ENCODE measurements at places on chromosomes 2 and 18.

GRCh38 chr2:240399419-240400324 is 35.8 kb upstream of the GPC1 start:
- DNase-seq, result peak; percentile 39
- no peaks in the 10 kb centered on the region for H3K36me3 ChIP-seq
- H3K27me3 ChIP-seq, result no peaks in the 10 kb centered on the region

DNA sequence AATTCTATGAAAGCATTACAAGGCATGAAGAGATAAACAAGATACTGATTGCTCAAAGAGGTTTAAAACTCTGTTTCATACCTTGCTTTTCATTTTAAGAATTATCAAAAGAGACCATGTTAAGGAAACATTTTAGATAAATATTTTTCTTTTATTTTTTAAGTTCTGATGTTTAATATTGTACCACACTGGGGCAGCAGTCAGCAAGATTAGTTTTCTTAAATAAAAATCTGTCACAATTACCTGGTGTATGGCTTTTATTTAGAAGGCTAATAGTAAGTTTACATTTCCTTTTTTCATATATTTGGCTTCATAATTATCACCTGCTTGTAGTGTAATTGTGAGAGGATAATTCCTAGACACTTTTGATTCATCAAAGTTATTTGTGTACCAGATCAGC is 46.4 kb downstream of the ZNF804A start:
- no peaks in the 10 kb centered on the region for H3K27me3 ChIP-seq
- H3K27ac ChIP-seq, result no peak overlapping the region
- DNase-seq, result no peak
- no peak overlapping the region for H3K4me3 ChIP-seq
- H3K4me1 ChIP-seq, result no peaks in the 10 kb centered on the region
- no peaks in the 10 kb centered on the region for H3K36me3 ChIP-seq

- H3K27ac ChIP-seq, result no peak overlapping the region
- H3K36me3 ChIP-seq, result no peaks in the 10 kb centered on the region
- H3K4me1 ChIP-seq, result peaks cover 23% of the 10 kb centered on the region
- H3K27me3 ChIP-seq, result no peaks in the 10 kb centered on the region
These were observed 34.0 kb downstream of the TSHZ1 start for GRCh38 chr18:75244351-75245313.

DNA sequence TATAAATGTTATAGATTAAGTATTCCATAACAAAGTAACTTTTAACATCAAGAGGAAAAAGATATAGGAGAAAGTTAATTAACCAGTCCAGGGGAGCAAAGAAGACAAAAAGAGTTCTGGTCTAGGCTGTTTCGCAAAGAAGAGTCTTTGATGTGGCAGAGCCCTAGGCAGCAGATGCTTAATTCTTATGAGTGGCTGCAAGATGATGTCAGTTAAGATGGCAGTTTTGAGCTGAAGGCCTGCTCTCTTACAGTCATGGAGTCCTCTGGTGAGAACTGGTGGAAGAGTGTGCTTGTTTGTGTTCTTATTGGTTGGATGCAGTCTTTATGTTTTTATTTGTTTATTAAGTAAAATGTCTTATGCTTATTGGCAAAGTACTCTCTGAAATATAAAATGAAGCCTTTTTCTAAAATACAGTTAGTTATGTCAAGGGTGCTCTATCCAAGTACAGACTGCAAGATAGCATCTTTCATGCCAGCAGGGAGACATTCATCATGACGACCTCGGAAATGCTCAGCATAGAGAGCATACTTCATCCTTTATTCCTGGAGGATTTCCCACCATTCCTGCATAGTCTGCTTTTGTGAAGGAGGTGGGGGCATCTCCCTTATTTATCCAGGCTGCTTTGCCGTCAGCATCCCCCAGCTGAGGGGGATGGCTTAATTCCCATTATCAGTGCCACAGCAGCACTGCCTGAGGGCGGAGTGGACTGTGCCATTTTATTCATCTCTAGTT is 38.9 kb upstream of the SERPINE2 start:
- H3K27ac ChIP-seq, result no peak overlapping the region
- DNase-seq, result no peak
- H3K4me1 ChIP-seq, result no peaks in the 10 kb centered on the region

- H3K36me3 ChIP-seq, result no peaks in the 10 kb centered on the region
- no peak for DNase-seq
- 0 out of 2 replicates have a peak overlapping the region, but pooled peaks have one; percentile 17 for H3K27ac ChIP-seq
- H3K4me3 ChIP-seq, result no peak overlapping the region
These were observed 31.5 kb downstream of the DOCK10 start for GRCh38 chr2:225010804-225011203.

DNA sequence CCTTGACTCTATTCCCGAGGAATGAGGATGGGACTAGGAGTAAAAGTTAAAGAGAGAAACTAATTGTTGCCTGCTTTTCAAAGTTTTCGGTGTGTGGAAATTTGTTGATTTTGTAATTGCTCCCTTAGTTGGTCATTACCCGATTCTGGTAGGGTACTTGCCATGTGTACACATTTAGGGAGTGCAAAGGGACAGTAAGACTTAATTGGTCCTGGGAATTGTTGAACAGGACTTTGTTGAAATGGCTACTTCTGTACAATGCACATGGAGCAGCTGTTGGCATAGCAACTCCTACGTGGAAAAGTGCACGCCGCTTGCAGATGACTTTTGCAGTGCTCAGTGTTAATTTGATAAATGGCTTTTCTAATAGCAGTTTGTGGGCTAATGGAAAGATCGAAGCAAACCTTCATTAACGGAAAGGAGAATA is 22.9 kb downstream of the EPAS1 start:
- H3K36me3 ChIP-seq, result peaks cover 4% of the 10 kb centered on the region
- no peak for DNase-seq
- H3K27ac ChIP-seq, result no peak overlapping the region
- H3K27me3 ChIP-seq, result no peaks in the 10 kb centered on the region
- H3K4me3 ChIP-seq, result no peak overlapping the region

GRCh38 chr18:62585274-62586150 is 62.7 kb downstream of the ZCCHC2 start:
- peaks cover 5% of the 10 kb centered on the region for H3K27me3 ChIP-seq
- H3K36me3 ChIP-seq, result no peaks in the 10 kb centered on the region
- H3K27ac ChIP-seq, result no peak overlapping the region
- no peak for DNase-seq

DNA sequence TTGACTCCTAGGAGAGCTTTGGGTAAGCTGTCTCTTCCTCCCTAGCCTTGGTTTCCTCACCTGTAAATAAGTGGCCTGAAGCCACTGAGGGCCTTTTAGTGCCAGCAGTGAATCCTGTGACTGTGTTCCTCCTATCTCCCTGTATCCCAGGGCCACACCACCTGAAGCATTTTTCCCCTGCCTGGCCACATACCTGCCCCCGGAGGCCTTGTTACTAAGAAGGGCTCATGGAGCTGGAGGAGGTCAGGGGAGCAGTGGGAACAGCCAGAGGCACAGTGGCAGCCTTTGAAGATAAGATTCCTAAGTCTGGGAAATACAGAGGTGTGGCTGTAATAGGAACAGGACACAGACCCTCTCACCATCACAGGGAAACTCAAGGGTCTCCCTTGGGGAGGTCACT is 162.4 kb downstream of the SMAD7 start:
- H3K27ac ChIP-seq, result no peak overlapping the region
- H3K27me3 ChIP-seq, result no peaks in the 10 kb centered on the region
- no peak for DNase-seq
- no peak overlapping the region for H3K4me3 ChIP-seq
- no peaks in the 10 kb centered on the region for H3K4me1 ChIP-seq
- H3K36me3 ChIP-seq, result peaks cover 97% of the 10 kb centered on the region

- no peaks in the 10 kb centered on the region for H3K36me3 ChIP-seq
- H3K4me3 ChIP-seq, result no peak overlapping the region
- DNase-seq, result no peak
- H3K27me3 ChIP-seq, result 0 out of 2 replicates have a peak, but pooled peaks cover 6% of the 10 kb centered on the region
These were observed 92.6 kb upstream of the LGALSL start for GRCh38 chr2:64361151-64361938.

- DNase-seq, result no peak
- H3K27me3 ChIP-seq, result no peaks in the 10 kb centered on the region
- no peaks in the 10 kb centered on the region for H3K36me3 ChIP-seq
- H3K4me3 ChIP-seq, result no peak overlapping the region
- no peak overlapping the region for H3K27ac ChIP-seq
These were observed 332.9 kb upstream of the DDX18 start for GRCh38 chr2:117481608-117482007.

- DNase-seq, result no peak
- no peaks in the 10 kb centered on the region for H3K4me1 ChIP-seq
- no peaks in the 10 kb centered on the region for H3K27me3 ChIP-seq
- H3K27ac ChIP-seq, result no peak overlapping the region
- H3K4me3 ChIP-seq, result no peak overlapping the region
These were observed 325.4 kb upstream of the LINC00305 start for GRCh38 chr18:64474255-64474654.

DNA sequence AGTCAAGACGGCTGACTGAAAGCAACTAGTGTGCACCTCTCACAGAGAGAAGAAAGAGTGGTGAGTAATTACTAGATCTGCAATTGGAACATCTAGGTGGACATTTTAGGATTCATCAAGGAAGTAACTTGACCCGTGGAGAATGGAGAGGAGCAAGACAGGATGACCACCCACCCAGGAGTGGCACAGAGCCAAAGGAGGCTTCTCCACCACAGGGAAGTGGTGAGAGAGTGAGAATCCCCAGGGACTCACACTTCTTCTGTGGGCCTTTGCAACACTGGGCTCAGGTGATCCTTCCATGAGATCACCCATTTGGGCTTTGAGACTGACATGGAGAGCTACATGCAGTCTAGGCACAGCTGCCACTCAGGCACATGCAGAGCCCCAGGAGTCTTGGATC is 132.8 kb upstream of the GALNT5 start:
- H3K36me3 ChIP-seq, result no peaks in the 10 kb centered on the region
- H3K27me3 ChIP-seq, result no peaks in the 10 kb centered on the region
- no peaks in the 10 kb centered on the region for H3K4me1 ChIP-seq
- H3K4me3 ChIP-seq, result no peak overlapping the region
- DNase-seq, result no peak

DNA sequence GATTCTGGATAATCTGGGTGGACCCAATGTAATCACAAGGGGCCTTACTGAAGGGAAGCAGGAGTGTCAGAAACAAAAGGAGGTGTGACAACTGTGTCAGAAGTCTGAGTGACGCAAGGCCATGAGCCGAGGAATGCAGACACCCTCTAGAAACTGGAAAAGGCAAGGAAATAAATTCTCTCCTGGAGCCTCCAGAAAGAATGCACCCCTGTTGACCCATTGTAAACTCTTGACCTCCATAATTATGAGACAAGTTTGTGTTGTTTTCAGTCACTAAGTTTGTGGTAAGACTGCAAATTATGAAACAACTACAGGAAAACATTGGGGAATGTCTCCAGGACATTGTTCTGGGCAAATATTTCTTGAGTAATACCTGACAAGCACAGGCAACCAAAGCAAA is 47.3 kb upstream of the B3GNT7 start:
- H3K4me1 ChIP-seq, result no peaks in the 10 kb centered on the region
- DNase-seq, result no peak
- H3K27ac ChIP-seq, result no peak overlapping the region
- H3K36me3 ChIP-seq, result no peaks in the 10 kb centered on the region
- H3K27me3 ChIP-seq, result no peaks in the 10 kb centered on the region

DNA sequence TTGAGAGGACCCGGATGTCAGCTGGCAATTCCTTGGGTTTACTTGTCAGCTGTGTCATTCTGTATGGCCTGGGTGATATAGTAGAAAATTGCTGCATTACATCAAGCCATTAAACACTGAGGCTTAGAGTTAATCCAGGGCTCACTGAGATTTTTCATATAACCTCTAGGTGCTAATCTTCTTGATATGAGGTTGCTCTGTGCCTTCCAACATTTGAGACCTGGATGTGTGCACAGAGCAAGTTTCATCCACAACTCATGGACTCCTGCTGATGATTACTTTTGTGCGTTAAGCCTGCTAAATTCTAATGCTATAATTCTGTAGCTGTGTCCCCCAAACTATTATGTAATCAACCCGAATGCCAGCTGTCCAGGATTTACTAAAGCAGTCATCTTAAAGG is 178.4 kb upstream of the CDH20 start:
- no peak for DNase-seq
- no peaks in the 10 kb centered on the region for H3K4me1 ChIP-seq
- H3K27me3 ChIP-seq, result no peaks in the 10 kb centered on the region
- H3K27ac ChIP-seq, result no peak overlapping the region

- H3K4me1 ChIP-seq, result peaks cover 41% of the 10 kb centered on the region
- no peaks in the 10 kb centered on the region for H3K36me3 ChIP-seq
- H3K27ac ChIP-seq, result no peak overlapping the region
- DNase-seq, result no peak
- no peak overlapping the region for H3K4me3 ChIP-seq
These were observed 85.4 kb upstream of the TMEM18 start for GRCh38 chr2:762646-763045.

- no peak for DNase-seq
- no peaks in the 10 kb centered on the region for H3K27me3 ChIP-seq
- H3K4me1 ChIP-seq, result no peaks in the 10 kb centered on the region
- H3K4me3 ChIP-seq, result no peak overlapping the region
- H3K27ac ChIP-seq, result no peak overlapping the region
These were observed 162.3 kb upstream of the CCDC68 start for GRCh38 chr18:55121397-55122170.

GRCh38 chr2:11375025-11375688 is 30.7 kb upstream of the ROCK2 start:
- DNase-seq, result no peak
- no peak overlapping the region for H3K4me3 ChIP-seq
- H3K4me1 ChIP-seq, result peaks cover 41% of the 10 kb centered on the region

Data from SJSA1 (cell line).